ENCODE measurements at places on chromosomes 2 and 18. TPM values are rescaled to one million over a fixed set of nuclear protein-coding genes. Genes with fewer than 3 reads are reported as not detected.

SPHKAP gene
- 45.7 TPM for total RNA-seq

STARD6 gene
- total RNA-seq, result 0.82 TPM

CABLES1 gene
- total RNA-seq, result 4.9 TPM

GKN1 gene
- not detected for total RNA-seq

CNDP1 gene
- under 0.01 TPM for total RNA-seq

MROH2A gene
- not detected for total RNA-seq

DNAJC5G gene
- total RNA-seq, result not detected

IL36A gene
- total RNA-seq, result not detected

LAMA3 gene
- total RNA-seq, result 1.2 TPM

DNA sequence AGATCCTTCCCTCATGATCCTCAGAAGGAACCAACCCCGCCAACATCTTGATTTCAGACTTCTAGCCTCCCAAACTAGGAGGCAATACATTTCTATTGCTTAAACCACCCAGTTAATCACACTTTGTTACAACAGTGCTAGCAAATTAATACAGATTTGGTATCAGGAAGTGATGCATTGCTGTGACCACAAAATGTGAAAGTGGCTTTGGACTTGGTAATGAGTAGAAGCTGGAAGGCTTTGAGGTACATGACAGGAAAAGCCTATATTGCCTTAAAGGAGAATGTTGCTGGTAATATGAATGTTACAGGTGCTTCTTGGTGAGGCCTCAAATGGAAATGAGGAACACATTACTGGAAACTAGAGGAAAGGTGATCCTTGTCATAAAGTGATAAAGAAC, 260.3 kb downstream of the SATB2 start:
- no peak for DNase-seq

GRCh38 chr2:190634381-190634780, 14.5 kb upstream of the NAB1 start:
- no peak for DNase-seq

- no peak for DNase-seq
Measured at GRCh38 chr2:226585130-226585561, 214.5 kb downstream of the IRS1 start.

DNA sequence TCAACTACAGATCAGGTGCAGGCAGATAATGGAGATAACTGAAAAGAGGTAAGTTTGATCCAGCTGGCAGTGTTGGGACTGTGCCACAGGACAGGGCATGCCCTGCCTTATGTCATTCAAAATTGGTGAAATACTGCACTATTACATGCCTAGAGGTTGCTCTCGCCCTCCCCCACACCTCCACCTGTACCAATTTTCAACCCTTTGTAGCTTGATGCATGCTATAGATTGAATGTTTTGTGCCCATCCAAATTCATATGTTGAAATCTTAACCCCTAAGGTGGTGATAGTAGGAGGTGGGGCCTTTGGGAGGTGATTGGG, 72.1 kb upstream of the LYPD6B start:
- no peak for DNase-seq

- no peak for DNase-seq
Measured at GRCh38 chr2:1916881-1917280, 172.6 kb upstream of the PXDN start.

DNA sequence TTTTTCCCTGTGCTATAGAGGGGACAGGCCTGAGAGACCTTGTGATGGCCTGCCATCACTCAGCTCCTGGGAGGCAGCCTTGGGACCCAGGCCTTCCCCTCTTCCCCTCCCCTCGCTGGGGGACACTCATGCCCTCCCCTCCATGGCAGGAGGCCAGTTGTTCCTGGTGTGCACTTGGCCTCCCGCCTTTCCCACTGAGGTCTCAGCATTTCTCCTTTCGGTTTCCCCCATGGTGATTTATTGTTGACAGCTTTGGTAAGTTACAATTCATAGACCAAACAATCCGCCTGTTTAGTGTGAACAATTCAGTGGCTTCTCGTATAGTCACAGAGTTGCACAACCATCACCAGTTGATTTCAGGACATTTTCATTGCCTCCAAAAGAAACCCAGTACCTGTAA, 10.2 kb upstream of the CNDP1 start:
- no peak for DNase-seq

DNA sequence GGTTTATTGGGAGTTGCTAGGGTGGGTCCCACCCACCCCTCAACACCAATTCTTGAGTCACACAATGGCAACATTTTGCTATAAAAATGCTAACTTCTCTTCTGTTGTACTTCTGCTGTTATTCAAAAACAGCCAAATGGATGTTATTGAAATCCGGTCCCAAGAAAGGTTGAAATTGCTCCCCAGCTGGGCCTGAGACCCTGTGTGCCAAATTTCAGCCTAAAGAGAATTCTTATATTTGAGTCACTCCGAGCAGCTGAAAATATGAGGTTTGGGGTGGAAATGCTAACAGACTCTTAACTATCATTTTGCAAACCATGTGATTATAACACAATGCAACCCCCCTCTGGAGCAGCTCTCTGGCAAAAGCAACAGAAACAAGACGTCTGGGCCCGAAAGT, 27.0 kb upstream of the ACVR1 start:
- DNase-seq, result no peak

- no peak for DNase-seq
Measured at GRCh38 chr18:29234751-29235150, 1057.8 kb upstream of the CDH2 start.
